PC-9 (cell line): ENCODE measurements at places on chromosomes 2 and 18.

DNA sequence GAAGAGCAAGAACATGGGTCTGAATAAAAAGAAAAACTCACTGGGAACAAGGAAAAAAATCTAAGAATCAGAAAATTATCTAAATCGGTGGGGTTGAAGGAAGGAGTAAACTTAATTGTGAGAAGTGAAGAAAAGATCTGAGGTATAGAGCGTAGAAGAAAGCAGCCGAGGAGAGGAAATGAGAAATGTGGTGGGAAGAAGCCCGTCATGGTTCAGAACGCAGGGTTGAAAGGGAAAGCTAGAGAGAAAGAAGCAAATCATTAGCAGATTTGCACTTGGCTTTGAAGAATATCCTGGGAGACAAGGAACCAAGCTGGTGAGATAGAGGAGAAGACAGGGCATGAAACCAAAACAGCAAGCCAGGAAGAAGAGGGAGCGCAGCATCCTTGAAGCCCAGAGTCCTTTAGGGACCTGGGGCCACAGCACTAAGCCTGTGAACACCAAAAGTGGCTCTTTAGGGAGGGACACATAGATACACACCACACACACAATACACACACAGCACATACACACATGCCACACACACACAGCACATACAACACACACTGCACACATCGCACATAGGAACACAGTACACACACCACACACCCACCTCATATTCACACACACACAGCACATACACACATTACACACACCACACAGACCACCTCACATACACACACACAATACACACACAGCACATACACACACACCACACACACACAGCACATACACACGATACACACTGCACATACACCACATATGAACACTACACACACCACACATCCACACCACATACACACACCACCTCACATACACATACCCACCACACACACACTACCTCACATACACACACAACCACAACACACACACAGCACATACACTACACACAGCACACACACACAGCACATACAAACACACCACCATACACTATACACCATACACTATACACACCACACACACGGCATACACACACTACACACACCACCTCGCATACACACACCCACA, 274.6 kb downstream of the ETAA1 start:
- H3K27ac ChIP-seq = no peak overlapping the region
- DNase-seq = no peak
- H3K27me3 ChIP-seq = no peaks in the 10 kb centered on the region
- no peaks in the 10 kb centered on the region for H3K4me1 ChIP-seq
- no peaks in the 10 kb centered on the region for H3K36me3 ChIP-seq

GRCh38 chr2:12918138-12918834, 201.6 kb downstream of the TRIB2 start:
- no peak overlapping the region for H3K27ac ChIP-seq
- peaks cover 11% of the 10 kb centered on the region; the same call in 1 of the 2 replicates for H3K4me1 ChIP-seq
- H3K36me3 ChIP-seq = no peaks in the 10 kb centered on the region

DNA sequence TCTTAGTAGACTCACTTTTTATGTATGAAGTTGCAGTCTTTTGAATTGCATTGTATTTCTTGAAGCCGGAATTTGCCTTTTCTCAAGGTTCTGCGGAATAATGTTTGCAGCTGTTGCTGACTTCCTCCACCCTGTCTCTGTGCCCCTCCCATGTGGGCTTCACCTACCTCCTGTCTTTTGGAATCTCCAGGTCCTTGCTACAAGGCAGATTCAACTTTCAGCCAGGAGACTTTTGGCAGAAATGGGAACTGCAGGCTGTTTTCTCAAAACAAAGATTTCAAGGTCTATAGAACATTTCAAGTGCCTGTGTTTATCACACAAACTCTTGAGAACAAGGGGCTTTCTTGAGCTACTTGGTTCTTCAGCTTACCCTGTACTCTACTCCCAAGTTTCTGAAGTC, 25.6 kb downstream of the ZNF236 start:
- DNase-seq = no peak
- peaks cover 27% of the 10 kb centered on the region for H3K4me1 ChIP-seq
- no peak overlapping the region for H3K27ac ChIP-seq
- 0 out of 2 replicates have a peak, but pooled peaks cover 6% of the 10 kb centered on the region for H3K36me3 ChIP-seq

GRCh38 chr2:196247114-196247975, 76.0 kb upstream of the STK17B start:
- peaks cover 15% of the 10 kb centered on the region; the same call in 1 of the 2 replicates for H3K4me1 ChIP-seq
- no peak overlapping the region for H3K4me3 ChIP-seq
- no peak overlapping the region for H3K27ac ChIP-seq
- H3K36me3 ChIP-seq = no peaks in the 10 kb centered on the region
- no peak for DNase-seq
- no peaks in the 10 kb centered on the region for H3K27me3 ChIP-seq

- H3K36me3 ChIP-seq = no peaks in the 10 kb centered on the region
- H3K4me3 ChIP-seq = no peak overlapping the region
- no peaks in the 10 kb centered on the region for H3K4me1 ChIP-seq
Measured at GRCh38 chr18:61554117-61554776, 221.0 kb downstream of the CDH20 start.

- DNase-seq = no peak
- H3K27ac ChIP-seq = no peak overlapping the region
- H3K4me1 ChIP-seq = peaks cover 11% of the 10 kb centered on the region
Measured at GRCh38 chr2:44753552-44754285, 187.8 kb upstream of the SIX3 start.

DNA sequence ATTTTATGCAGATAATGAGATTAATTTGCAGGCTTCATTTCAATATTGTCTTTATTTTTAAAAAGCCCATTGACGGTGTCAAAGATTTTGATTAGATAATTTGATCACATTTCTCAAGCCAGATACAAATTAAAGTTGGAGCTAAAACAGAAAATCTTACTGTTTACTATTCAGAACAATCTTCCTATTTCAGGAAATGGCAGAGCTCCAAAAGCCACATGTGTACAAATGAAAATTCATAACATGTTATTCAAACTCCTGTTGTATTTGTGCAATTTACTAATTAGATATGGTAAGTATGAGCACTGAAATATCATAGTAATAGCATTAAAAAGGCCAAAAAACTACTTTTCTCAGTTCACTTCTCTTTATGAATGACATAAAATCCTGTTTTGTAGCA, 682.9 kb downstream of the KCNJ3 start:
- no peaks in the 10 kb centered on the region for H3K4me1 ChIP-seq
- H3K27ac ChIP-seq = no peak overlapping the region

- H3K27ac ChIP-seq = no peak overlapping the region
- no peaks in the 10 kb centered on the region for H3K36me3 ChIP-seq
- H3K4me3 ChIP-seq = no peak overlapping the region
- no peak for DNase-seq
Measured at GRCh38 chr2:67108231-67108630, 288.9 kb upstream of the ETAA1 start.
